Activated naive CD8-positive, alpha-beta T cell treated with anti-CD3 and anti-CD28 coated beads, Interleukin-2, amount 50 U/mL, for 24 hours (primary cell): ENCODE measurements at places on chromosomes 7 and 10.
A peak's percentile ranks its signal among the peaks of the same experiment; 100 is the strongest.

DNA sequence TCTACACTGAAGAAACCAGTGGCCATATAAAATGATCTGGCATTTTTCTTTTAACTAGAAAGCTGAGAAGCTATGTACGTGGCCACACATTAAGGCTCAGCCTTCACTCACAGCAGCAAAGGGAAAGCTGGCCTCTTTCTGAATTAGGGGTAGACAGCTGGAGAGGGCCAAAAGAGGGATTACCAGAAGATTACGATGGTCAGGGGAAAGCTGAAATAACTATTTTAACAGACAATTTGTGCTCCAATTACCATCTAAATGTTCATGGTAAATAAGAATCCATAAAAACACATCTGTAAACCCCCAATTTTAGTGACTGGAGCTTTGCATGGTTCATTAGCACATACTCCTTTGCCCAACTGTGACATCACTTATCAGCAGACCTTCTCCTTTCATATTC, 314.3 kb downstream of the HPSE2 start:
- no peak for DNase-seq

GRCh38 chr10:113129117-113129516, 179.1 kb downstream of the TCF7L2 start:
- DNase-seq, result no peak

DNA sequence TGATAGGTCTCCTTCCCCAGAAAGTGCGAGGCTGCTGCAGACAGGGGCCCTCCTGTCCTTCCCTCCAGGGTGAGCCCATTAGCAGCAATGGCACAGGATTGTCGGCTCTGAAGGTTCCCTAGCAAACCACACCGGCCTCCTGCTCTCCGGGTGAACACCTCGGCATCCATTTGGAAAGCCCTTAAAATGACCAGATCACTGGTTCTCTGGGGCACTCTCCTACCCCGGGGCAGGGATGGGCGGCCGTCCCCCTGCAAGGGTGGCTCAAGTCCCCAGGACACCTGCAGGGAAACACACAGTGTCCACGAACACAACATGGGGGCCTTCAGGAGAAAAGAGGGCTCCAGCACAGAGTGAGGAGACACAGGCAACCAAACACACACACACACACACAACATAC, 459.1 kb downstream of the PTPRN2 start:
- no peak for DNase-seq

GRCh38 chr10:1362589-1363445, 306.6 kb downstream of the WDR37 start:
- no peak for DNase-seq

GRCh38 chr7:112357136-112357535, 93.1 kb upstream of the IFRD1 start:
- DNase-seq, result no peak

DNA sequence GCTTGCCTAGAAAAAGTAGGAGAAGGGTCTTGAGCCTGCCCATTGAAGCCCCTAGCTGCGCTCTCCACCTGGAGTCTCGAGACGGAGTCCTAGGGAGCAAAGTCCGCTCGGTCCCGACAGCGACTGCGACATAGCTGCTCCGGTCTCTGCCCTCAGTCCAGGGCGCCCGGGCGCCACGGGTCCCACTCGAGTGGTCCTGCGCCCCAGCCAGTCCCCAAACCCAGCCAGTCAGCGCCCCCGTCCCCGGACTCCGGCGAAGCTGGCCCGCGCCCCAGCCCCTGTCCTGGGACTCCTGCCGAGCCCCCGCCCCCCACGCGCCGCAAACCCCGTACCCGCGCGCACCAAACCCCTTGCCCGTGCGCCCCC, 490 bp downstream of the TNS3 start:
- no peak for DNase-seq

DNA sequence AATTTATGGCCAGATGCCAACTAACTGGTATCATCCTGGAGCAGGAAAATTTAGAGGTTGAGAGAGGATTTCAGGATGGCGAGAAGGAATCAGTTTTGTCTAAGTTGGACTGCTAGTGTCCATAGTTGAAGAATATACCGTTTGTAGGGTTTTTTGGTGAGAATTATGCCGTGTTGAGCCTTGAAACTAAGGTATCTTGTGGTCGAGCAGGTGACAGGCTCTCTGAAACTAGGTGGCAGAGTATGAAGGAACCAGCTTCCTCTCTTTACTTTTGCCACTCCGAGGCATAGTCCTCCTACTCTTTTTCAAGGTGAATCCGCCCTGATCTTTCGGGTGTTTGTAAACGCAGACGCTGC, 9.7 kb downstream of the MDFIC start:
- DNase-seq, result no peak

DNA sequence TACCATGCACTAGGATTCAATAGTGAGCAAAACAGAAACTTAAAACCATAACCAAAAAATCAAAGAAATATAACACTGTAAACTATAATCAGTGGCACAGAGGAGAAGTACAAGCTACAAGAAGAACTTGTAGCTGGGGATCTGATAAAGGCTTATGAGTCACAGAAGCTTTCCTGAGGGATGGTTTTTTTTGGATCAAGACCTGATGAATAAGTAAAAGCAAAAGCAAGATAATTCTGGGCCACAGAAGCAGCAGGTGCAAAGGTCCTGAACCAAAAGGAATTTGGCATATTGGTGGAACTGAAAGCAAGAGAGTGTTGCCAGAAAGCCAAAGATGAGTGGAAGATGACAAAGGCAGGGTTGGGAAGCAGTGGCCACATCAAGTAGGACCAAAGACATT, 37.4 kb upstream of the BET1 start:
- no peak for DNase-seq

- no peak for DNase-seq
These were observed 29.0 kb upstream of the IL6 start for GRCh38 chr7:22697876-22698606.

DNA sequence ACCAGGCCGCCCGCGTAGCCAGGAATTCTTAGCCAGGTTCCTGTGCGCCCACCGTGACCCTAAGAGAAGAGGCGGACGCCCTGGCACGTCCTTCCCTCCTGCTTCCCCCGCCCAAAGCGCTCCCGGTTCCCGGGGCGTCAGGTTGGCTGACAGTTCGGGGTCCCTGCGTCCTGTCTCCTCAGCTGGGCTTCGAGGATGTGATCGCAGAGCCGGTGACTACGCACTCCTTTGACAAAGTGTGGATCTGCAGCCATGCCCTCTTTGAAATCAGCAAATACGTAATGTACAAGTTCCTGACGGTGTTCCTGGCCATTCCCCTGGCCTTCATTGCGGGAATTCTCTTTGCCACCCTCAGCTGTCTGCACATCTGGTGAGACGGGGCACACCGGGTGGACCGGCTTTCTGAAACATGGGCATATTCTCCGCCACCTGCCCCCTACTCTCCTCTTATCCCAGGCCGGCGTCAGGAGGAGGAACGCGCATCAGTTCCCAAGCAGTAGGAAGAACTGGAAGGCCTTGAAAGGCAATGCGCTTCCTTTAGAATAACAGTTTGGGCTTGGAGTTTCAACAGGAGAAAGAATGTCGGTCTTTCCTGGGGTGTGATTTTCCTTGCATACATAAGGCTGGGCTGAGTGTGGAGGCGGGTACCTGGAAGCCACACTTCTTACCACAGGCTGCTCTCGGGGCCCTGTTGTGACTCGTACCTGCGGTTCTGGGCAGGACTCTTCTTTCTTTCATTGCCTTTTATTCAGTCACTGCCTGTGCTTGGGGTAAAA, 728 bp downstream of the CAV2 start:
- DNase-seq, result peak; percentile 46

DNA sequence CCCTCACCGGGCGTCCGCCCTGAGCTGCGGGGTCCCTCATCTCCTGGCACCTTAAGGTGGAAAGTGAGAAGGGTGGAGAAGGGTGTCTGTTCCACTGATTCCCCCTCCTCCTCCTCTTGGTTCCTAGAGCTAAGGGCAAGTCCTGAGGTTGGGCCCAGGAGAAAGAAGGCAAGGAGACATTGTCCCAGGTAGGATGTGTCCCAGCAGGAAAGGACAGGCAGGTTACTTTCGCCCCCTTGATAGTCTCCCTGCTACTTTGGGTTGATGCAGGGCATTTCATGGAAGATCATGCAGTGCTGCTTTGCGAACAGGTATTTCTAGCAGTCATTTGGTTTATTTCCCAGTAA, 582 bp downstream of the STEAP2 start:
- DNase-seq, result no peak

- no peak for DNase-seq
These were observed 49.4 kb upstream of the KLF6 start for GRCh38 chr10:3834404-3834803.

DNA sequence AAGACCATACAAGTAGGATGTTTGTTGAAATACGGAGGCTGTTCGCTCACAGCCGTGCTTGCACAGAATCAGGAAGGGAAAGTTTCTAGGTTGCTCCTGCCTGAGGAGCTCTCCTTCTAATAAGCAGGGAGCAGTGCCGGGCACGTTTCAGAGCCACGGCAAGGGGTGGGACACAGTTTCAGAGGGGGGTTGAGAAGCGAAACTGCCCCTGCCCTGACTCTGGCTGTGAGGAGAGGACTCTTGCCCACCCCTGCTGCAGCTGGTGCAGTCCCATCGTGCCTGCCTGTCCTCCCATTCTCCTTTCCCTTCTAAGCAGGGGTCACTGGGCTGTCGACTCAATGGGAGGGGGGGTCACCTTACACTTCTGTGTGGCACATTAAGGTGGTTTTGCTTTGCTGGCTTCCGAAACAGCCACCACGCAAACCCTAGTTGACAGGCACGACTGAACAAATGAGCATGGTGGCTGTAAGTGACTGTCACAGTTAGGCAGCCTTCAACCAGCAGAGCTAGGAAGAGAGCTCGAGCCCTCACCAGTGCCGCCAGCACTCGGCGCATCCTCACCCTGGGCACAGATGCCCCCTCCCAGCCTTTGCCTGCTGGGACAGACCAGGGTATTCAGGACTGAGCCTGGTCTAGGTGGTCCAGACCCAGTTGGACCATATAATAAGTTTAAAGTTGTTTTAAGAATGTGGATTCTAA, 37.5 kb downstream of the ZNF467 start:
- DNase-seq, result no peak

GRCh38 chr7:42414028-42414427, 177.0 kb upstream of the GLI3 start:
- DNase-seq, result no peak

GRCh38 chr10:88996927-88997326, 6.3 kb downstream of the FAS start:
- no peak for DNase-seq

GRCh38 chr10:116026725-116027124, 246.3 kb downstream of the GFRA1 start:
- no peak for DNase-seq

DNA sequence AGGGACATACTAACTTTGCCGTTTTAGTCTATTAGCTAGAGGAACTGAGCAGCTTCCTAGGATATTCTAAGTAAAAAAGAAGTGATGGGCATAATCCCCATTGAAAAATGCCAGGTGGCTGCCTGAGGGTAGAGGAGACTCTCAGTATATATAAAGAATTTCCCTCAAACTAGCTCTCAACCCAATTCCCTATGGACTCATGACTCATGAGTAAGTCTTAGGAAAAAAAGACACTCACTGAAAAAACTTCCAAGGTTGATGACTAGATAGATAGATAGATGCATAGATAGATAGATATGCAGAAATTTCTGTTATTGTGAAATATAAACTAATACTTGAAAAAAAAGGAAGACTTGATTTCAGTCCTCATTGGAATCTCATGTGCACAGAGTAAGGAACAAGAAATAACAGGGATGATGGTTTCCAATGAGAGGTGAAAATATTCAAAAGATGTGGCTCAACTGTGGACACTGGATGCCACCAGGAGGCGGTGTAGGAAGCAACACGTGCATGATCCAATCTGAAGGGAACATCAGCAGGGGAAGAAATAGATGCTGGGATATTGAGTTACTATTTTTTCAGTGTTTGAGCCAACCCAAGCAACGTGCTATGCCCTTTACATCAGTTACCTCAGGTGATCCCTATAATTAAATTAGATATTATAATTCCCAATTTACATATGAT, 711.0 kb upstream of the LRRTM3 start:
- no peak for DNase-seq

DNA sequence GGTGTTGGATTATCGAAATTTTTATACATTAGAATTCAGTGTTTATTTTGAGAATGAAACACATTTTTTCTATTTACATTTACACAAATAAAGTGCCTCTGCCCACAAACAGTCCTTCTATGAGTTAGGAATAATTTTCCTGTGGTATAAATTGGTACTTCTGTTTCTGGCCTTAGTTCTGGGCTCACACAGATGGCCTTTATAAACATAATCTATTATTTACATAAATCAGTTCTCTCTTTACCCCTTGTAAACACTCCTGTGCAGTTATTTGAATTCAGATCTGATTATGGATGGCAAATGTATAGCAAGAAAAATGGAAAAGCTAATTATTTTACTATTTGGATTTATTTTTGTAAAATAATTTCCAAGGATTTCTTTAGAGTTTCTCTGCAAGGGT, 143.2 kb downstream of the PRKG1 start:
- no peak for DNase-seq

GRCh38 chr7:91945476-91945875, 4.8 kb downstream of the AKAP9 start:
- DNase-seq, result no peak

DNA sequence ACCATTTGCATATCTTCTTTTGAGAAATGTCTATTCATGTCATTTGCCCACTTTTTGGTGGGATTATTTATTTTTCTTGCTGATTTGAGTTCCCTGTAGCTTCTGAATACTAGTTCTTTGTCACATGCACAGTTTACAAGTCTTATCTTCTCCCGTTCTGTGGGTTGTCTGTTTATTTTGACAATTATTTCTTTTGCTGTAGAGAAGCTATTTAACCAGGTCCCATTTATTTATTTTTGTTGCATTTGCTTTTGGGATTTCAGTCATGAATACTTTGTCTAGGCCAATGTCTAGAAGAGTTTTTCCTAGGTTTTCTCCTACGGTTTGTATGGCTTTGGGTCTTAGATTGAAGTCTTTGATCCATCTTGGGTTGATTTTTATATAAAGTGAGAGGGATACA, 32.9 kb downstream of the GPR22 start:
- no peak for DNase-seq

DNA sequence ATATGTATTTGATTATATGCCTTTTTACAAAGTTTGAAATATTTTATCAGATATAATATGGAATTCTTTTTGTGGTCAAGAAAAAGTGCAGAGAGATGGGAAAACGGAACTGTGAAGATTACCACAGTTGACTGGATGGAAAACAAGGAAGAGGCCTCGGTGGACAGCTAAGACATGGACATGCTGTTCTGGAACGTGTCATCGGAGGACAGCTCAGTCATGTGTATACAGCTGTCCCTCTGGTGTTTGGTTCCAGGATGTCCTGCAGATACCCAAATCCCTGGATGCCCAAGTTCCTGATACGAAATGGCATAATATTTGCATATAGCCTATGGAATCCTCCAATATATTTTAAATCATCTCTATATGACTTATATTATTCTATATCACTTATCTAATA, 49.4 kb downstream of the TRIL start:
- DNase-seq, result no peak

- no peak for DNase-seq
These were observed 155.4 kb downstream of the BTAF1 start for GRCh38 chr10:92079003-92079402.

GRCh38 chr10:27482984-27483956, 20.8 kb upstream of the RAB18 start:
- no peak for DNase-seq

DNA sequence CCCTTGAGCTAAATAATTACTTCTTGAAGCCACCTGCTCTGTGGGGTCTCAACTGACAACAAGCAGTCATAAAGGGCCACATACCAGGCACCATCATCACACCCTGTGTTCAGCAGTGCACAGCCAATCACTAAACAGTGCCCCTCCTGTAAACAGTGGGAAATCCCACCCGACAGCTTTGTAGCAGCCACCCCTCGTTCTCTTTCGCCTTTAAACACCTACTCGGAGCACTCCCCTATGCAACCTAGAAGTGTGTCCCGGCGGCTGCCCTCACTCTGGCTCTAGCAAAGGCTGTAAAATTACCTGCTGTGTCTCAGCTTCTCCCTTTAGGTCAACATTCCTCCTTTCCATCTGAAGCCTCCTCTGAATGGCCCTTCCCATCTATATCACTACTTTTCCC, 111.9 kb downstream of the TCERG1L start:
- DNase-seq, result no peak
